Frontal cortex (tissue), 4 donors: ENCODE measurements at places on chromosomes 1 and 21.

- no peak for DNase-seq
These were observed 192.5 kb upstream of the GREM2 start for GRCh38 chr1:240804475-240804874.

GRCh38 chr1:37892151-37893047 lies 33.0 kb upstream of the MTF1 start:
- no peak for DNase-seq

DNA sequence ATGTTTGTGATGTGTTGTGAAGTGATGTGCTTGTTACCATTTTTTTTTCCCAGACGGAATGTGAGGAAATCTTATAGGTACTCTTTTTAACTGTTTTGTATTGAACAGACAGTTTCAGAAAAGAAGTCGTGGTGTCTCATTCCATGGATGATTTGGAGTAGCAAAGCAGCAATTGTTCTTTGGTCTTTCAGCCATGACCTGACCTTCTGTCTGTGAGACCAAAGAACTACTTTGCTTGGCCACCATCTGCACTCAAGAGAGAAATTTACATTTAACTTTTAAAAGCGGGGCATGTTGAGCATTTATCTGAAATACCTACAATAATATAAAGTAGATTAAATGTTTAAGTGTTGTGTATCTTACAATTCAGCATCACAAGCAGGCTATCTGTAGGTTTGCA lies 90.2 kb downstream of the SDCCAG8 start:
- DNase-seq, result no peak

- no peak for DNase-seq
These were observed 162.0 kb upstream of the C1orf174 start for GRCh38 chr1:4062041-4062440.

DNA sequence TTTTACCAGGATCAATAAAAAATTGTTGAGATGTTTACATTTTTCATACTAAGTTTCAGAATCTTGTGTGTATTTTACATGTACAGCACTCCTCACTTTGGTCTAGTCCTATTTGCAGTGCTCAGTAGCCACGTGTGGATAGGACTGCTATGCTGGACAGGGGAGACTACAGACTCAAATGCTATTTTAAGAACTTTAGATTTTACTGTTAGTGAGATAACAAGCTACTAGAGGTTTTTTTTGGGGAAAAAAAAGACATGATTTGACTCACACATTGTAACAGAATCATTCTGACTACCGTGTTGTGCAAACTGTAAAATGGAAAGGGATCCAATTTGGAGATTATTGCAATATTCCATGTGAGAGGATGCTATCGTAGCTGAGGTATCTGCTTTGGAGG lies 418.9 kb upstream of the PRMT6 start:
- DNase-seq, result no peak

DNA sequence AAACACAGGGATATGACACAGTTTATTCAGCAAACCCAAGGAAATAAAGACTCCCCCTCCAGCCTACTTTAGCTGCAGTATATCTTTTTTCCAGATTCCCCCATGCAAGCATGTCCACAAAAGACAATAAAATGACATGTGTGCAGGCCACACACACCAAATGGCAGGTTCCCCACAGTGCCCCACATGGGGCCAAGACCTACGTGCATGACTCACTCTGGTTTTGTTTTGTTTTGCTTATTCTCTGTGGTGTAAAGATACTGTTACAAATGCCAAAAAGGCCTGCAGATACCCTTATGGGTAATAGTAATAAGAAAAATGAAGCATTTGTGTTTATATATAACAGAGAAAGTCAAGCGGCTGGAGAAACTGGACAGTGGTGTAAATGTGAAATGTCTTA lies 71.6 kb downstream of the RD3 start:
- DNase-seq, result no peak

GRCh38 chr1:188715566-188715965 lies 1762.1 kb downstream of the BRINP3 start:
- DNase-seq, result no peak

DNA sequence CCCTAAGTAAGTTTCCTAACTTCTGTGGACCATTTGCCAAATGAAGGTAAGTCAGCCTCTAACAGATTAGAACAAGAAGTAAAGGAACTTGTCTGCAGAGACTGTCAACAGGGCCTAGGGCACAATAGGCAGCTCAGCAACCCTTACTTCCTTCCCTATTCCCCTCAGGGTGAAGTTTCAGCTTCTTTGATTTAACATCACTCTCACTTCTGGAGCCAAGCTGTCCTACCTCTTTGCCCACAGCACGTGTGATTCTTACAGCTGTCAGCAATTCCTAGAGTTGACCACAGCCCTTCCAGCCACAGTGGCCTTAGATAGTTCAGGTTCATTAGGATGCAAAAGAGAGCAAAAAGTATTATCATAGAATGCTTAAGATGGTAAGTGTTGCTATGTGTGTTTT lies 7.6 kb upstream of the EIF4G3 start:
- DNase-seq, result no peak

DNA sequence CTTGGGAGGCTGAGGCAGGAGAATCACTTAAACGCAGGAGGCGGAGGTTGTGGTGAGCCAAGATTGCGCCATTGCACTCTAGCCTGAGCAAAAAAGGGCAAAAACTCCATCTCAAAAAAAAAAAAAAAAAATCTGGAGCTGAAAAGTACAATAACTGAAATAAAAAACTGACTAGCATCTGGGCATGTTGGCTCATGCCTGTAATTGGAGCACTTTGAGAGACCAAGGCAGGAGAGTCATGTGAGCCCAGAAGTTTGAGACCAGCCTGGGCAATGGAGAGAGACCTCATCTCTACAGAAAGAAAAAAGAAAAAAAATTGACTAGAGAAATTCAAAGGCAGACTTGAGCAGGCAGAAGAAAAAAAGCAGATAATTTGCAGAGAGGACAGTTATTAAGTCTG lies 18.1 kb downstream of the CLDN19 start:
- no peak for DNase-seq

- DNase-seq, result no peak
These were observed 52.4 kb downstream of the PHC2 start for GRCh38 chr1:33378524-33378923.

GRCh38 chr1:22347854-22348760 lies 103.5 kb upstream of the ZBTB40 start:
- DNase-seq, result no peak

DNA sequence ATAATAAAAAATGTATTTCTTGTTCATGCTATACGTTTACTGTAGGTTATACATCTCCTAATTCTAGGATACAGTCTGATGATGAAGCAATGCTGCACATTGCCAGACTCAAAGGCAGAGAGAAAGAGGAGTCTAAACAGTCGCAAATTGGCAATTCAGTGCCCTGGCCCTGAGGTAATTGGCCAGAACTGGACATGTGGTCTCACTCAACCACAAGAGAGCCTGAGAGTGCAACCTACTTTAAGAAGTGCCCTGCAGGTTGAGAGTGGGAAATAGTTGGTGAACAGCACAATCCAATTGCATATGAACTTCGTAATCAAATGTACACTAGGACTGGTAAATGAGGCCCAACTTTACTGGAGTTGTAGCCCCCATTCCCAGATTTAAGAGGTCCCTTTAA lies 5.0 kb upstream of the SLC35A3 start:
- no peak for DNase-seq

GRCh38 chr1:38194472-38194871 lies 147.9 kb upstream of the POU3F1 start:
- DNase-seq, result no peak

DNA sequence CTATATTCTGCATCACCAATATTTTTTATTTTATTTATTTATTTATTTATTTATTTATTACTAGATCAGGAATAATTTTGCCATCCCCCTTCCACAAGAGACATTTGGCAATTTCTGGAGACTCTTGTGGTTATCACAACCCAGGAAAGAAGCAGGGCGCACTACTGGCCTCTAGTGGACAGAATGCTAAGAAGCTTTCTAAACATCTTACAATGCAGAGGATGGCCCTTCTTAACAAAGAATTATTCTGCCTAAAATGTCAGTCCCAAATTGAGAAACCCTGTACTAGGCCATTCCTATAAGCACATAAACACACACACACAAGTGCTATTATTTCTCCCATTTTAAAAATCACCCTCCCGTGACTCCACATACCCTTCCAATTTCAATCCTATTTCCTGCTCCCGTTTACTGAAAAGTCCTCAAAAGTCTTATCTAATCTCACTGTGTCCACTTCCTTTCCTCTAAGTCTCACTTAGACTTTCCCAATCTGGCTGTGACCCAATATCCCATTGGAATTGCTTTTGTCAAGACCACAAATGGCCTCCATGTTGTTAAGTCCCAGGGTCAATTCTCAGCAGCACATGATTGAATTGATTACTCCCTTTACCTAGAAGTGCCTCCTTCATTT lies 43.7 kb upstream of the RNF11 start:
- no peak for DNase-seq

DNA sequence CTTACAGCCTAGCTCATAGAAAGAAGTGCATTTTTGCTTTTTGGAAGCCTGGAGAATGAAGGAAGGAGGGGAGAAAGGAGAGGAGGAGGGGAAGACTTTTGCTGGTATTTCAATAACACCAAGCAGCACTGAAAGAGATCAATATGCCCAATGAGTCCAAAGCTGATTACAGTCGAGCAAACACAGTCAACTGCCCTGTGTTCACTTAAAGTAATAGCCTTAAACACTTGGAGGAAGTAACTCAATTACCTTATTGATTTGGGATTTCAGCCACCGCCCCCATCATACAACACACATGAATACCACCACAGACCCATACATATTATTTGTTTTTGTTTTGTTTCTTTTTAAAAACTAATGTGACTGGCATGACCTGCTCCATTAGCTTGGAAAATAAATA lies 23.3 kb upstream of the RXRG start:
- no peak for DNase-seq

GRCh38 chr1:34670982-34671381 lies 83.9 kb upstream of the GJB5 start:
- no peak for DNase-seq

- DNase-seq, result no peak
These were observed 7.2 kb upstream of the MT1HL1 start for GRCh38 chr1:237011432-237011831.

DNA sequence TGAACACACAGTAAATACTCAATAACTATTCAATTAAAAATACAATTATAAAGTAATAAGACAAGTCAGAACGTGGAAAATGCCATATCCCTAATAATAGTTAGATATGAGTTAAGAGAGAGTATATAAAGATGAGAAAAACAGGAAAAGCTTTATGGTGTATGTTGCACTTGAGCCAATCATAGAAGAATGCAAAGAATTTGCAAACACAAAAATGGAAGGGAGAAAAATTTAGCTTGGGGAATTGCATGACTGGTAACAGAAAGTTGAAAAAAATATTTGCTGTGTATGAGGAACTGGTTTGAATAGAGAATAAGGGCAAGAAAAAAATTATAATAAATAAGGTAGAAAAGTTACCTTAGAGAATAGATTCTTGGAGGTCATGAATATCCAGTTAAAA lies 739.6 kb upstream of the CXADR start:
- DNase-seq, result no peak

DNA sequence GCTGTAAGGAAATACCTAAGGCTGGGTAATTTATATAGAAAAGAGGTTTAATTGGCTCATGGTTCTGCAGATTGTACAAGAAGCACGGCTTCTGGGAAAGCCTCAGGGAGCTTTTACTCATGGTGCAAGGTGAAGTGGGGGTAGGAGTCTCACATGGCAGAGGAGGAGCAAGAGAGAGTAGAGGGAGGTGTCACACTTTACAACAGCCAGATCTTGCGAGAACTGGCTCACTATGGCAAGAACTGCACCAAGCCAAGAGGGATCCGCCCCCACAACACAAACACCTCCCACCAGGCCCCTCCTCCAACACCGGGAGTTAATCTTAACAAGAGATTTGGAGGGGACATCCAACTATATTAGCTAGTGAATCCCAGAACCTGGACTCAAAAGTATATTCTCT lies 135.4 kb upstream of the SOD1 start:
- no peak for DNase-seq

GRCh38 chr1:181206979-181207790 lies 118.7 kb downstream of the IER5 start:
- no peak for DNase-seq

DNA sequence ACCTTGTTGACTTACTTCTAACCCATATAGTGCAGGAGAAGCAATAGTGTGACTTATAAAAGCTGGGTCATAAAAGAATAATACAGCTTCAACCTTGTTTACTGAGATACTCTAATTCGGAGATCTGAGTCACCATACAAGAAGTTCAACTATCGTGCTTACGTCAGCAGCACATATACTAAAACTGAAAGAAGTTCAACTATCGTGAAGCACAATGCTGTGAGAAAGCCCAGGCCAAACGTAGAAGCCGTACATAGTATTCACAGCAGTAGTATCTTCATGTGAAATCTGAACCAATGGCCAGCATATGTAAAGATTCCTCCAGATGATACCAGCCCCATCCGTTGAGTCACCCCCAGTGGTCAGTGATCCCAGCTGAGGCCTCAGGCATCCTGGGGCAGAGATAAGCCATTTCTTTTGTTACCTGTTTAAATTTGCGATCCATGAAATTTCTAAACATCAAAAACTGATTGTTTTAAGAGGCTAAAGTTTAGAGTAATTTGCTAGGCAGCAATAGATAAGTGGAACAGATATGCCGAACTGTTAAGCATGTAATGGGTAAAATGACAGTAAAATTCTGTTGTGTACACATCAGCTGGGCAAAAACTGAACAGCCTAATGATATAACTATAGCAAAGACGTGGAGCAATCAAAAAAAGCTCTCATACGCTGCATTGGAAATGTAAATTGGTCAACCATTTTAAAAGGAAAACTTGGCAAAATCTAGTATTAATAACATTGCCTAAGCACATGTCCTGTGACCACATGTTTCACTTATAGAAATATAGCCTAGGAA lies 53.9 kb upstream of the SAMD13 start:
- DNase-seq, result no peak

DNA sequence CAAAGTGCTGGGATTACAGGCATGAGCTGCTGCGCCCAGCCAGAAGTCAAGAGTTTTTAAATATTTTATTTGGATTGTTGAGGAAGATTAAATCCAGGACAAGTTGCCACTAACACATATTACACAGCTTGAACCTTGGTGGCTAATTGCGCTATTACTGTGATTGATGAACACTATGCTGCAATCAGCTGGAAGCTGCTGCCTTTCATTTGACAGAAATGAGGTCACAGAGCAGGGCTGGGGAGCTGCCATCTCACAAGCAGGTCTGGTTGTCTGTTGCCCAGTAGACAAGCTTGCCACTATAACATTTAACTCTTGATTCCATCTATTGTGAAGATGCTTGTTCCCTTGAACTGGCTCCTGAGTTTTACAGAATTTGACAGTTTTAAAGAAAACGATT lies 37.4 kb upstream of the NRDC start:
- no peak for DNase-seq

GRCh38 chr1:34847094-34847493 lies 12.5 kb downstream of the SMIM12 start:
- no peak for DNase-seq

GRCh38 chr1:36224537-36225282 lies 467 bp downstream of the THRAP3 start:
- peak; percentile 60 for DNase-seq

- DNase-seq, result no peak
These were observed 22.3 kb upstream of the ABCA4 start for GRCh38 chr1:94143173-94143808.

- DNase-seq, result no peak
These were observed 60.3 kb upstream of the CCDC190 start for GRCh38 chr1:162921311-162921710.
